ENCODE measurements at places on chromosomes 1 and 21. TPM values are rescaled to one million over a fixed set of nuclear protein-coding genes. Genes with fewer than 3 reads are reported as not detected.

The NPHS2 gene
- total RNA-seq, result not detected

The SFN gene
- total RNA-seq, result not detected

The PRAMEF4 gene
- not detected for total RNA-seq

The VAMP4 gene
- total RNA-seq, result 7.1 TPM

The KCNA2 gene
- 0.82 TPM for total RNA-seq
